ENCODE measurements at places on chromosomes 5 and 9.

DNA sequence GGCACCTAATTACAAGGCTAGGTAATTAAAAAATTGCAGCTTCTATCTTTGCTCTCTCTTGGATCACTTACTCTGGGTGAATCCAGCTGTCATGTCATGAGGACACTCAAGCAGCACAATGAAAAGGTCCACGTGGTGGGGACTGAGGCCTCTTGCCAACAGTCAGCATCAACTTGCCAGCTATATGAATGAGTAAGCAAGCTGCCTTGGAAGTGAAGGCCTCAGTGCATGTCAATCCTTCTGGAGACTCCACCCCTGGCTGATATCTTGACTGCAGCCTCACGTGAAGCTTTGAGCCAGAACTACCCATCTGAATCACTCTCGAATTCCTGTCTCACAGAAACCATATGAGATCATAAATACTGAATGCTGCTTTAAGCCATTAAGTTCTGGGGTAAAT is 140.5 kb downstream of the SNX18 start:
- no peak for DNase-seq

DNA sequence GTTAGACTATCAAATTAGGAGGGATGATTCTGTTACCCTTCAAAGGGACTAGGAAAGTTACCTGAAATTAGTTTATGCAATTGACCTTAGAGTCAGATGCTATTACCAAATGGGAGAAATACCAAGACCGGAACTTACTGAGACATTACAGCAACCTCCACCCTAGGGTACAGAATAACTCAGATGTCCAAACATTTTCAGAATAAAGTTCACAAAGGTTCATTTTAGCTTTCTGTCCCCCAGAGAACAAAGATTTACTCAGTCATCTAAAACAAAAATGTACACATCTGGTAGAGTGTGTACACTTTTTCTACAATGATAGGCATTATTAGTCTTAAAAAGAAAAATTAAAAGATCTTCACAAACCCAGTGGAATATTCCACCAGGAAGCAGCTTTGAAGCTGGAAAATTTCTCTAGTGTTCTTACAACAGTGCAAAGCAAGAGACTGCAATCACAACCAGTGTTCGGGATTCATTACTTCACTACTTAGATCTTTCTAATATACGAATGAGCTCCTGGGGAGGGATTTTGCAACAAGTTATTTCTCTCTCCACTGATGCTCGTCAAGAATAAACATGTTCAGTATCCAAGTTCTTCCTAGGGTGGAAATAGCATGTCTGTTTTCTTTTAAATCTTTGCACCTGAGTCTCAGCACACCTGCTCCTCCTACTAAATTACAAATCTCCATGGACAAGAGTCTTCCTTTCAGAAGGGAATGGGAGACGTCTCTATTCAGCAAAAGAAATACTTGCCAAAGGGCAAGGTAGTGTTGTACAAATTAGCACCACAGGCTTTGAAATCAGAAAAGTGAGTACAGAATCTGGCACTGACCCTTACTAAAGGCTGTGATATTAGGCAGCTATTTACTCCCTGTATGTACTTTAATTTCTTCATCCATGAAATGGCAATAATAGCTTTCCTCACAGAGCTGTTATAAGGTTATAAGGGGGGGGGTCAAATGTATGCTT is 8.8 kb downstream of the ETF1 start:
- no peak for DNase-seq

GRCh38 chr5:173011566-173011965 is 28.0 kb downstream of the ATP6V0E1 start:
- peak; percentile 17 for DNase-seq

- DNase-seq, result no peak
Observed at GRCh38 chr5:121572061-121572460, 279.6 kb upstream of the FTMT start.

DNA sequence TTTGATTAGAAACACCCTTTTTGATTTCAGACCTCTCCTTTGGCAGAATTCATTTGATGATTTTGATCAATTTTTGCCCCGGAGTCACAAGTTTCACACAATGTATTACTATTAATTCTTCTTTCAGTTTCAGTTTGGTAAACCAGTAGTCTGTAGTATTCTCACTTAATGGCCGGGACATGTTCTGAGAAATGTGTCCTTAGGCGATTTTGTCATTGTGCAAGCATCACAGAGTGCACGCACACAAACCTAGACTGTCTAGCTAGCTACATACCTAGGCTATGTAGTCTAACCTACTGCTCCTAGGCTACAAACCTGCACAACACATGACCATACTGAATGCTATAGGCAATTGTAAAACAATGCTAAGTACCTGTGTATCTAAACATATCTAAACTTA is 662.5 kb downstream of the IRX1 start:
- no peak for DNase-seq

- DNase-seq, result no peak
Observed at GRCh38 chr5:27315363-27316270, 277.2 kb upstream of the CDH9 start.

GRCh38 chr9:89928521-89929275 is 323.9 kb downstream of the GADD45G start:
- DNase-seq, result no peak

GRCh38 chr5:10502130-10502529 is 60.5 kb downstream of the ROPN1L start:
- DNase-seq, result no peak

GRCh38 chr9:87596862-87597261 is 99.2 kb downstream of the DAPK1 start:
- DNase-seq, result no peak

GRCh38 chr5:141476132-141476911 is 556 bp downstream of the PCDHGC3 start:
- DNase-seq, result peak; percentile 74

DNA sequence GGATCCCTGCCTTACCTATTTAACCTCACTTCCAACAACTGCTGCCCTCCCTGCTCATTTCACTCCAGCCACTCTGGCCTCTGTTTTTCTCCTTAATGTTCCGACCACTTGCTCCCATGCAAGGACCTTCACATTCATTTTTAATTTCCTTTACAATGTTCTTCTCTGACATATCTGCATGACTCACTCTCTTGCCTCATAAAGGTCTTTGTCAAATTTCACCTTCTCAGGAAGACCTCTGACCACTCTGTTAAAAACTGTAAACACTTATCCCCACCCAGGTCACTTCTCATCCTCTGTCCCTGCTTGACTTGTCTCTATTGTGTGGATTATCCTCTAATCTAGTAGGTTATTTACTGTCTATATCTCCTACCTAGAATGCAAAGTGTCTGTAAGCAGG is 751.2 kb downstream of the BRINP1 start:
- DNase-seq, result no peak

- no peak for DNase-seq
Observed at GRCh38 chr9:137956039-137956438, 78.5 kb downstream of the CACNA1B start.

- no peak for DNase-seq
Observed at GRCh38 chr5:145470396-145470979, 364.7 kb downstream of the PRELID2 start.
